Natural killer cell (primary cell): ENCODE measurements at places on chromosomes 16 and 17. TPM values are rescaled to one million over a fixed set of nuclear protein-coding genes. Genes with fewer than 3 reads are reported as not detected.

- DNase-seq, result no peak
Observed at GRCh38 chr17:75945211-75945610, 4.4 kb upstream of the FBF1 start.

GRCh38 chr16:50372611-50373344 lies 4.0 kb upstream of the BRD7 start:
- no peak for DNase-seq

- no peak for DNase-seq
Observed at GRCh38 chr17:53227111-53227510, 595.6 kb upstream of the KIF2B start.

DNA sequence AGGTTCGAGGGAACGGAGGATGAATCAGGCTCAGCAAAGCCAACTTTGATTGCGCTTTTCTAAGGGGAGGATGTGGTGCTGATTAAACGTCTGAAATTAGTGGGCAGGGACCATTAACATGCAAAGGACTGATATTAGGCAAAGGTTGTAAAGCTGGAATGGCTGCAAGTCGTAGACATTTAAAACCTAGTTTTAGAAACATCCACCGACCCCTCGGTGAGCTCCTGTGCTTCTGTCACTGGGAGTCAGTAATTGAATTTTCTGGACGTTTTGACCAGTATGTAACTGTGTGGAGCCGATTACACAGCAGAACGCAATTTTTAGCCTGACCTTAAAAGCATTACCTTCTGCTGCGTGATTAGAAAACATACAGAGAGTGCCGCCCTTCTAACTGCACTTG lies 220.6 kb upstream of the HSBP1 start:
- DNase-seq, result no peak

DNA sequence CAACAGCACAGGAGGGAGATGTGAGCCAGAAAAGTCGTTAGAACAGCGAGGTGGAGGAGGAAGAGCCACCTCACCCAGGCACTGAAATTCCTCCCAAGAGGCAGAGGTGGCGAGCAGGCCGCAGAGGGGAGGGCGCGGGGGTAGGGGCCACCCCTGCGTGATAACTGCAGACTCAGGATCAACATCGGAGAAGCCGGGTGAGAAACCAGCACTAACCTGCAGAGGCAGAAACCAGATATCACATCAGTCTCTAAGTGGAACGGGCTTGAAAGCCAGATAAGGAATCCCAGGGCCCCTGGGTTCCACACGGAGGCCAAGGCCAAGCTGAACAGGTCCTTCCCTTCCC lies 39.4 kb upstream of the ZC3H18 start:
- DNase-seq, result no peak

GRCh38 chr16:67011274-67011673 lies 17.7 kb upstream of the CBFB start:
- no peak for DNase-seq

GRCh38 chr17:27518048-27518447 lies 61.8 kb downstream of the KSR1 start:
- no peak for DNase-seq

- no peak for DNase-seq
Observed at GRCh38 chr17:57666201-57666870, 78.8 kb downstream of the CCDC182 start.

DNA sequence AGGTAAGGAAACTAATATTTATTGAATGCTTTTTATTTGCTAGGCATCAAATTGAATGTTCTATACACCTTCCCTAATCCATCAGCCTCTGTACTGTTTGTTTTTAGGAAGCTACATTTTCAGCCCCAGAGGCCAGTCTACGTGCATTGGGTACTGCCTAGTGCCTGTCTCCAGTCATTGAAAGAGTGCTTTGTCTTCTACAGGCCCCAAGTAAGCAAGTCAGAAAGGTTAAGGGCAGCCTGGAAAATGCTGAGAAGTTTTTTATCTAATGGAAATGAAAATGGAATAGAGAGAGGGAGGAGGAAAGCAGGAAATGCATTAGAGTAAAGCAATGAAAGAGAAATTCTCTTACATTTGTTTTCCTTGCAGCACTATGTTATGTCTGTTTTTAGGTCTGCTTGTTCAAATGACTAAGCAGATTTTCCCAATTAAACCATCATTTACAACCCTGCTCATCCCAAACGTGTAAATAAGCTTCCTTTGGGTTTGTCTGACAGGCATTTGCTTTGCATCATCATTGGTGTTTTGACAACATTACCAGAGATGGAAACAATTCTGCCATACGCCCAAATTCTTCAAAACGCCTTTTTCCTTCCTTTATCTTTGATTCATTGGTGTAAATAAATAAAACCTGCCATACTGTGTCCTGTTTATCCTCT lies 116.0 kb upstream of the GOT2 start:
- no peak for DNase-seq

DNA sequence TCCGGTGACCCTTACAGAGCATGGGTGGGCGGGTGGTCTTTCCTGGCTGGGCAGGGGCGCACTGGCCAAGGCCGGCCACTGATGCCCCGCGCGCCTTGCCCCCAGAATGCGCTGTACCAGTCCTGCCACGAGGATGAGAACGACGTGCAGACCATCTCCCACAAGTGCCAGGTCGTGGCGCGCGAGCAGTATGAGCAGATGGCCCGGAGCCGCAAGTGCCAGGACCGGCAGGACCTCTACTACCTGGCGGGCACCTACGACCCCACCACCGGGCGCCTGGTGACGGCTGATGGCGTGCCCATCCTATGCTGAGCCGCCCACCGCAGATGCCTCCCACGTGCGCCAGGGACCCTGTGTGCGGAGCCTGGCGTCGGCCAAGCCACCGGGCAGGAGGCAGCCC lies 49.1 kb downstream of the ACTG1 start:
- no peak for DNase-seq

- no peak for DNase-seq
Observed at GRCh38 chr16:25413975-25414374, 156.3 kb upstream of the ZKSCAN2 start.

DNA sequence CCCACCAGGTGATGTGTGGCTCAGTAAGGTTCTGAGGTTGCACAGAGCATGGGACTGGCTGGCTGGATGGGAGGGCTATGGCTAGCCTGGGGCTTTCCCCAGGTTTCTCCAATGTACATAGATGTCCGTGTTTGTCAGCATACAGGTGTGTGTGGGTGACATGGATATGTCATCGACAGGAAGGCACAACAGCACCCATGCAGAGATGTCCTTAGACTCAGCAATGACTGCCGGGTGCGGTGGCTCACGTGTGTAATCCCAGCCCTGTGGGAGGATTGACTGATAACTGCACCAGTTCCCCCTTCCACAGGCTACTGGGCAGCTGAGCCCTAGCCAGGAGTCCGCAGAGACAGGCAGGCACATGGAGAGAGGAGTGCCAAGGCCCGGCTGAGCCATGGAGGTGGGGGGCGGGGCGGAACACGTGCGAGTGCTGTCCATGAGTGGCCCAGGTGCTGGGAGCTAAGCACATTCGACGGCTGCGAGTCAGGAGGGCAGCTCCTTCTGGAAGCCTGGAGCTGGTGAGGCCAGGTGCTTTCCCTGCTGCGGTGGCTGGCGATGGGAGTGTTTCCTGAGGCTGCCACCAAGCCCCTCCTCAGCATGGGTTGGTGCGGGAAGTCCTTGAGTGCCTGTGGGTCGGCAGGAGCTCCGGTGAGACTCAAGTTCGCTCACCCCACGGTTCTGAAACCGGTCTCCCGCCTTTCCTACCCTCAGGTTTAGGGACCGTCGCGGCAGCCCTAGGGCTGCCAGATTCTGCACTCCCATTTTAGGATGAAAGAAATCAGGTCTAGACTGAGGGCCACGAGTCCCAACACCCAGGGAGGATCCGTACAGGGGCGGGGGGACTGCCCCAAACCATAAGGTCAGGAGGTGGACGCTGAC lies 858 bp upstream of the ASPSCR1 start:
- DNase-seq, result peak; percentile 59

GRCh38 chr16:67210069-67210937 lies 11.4 kb downstream of the ELMO3 start:
- no peak for DNase-seq

GRCh38 chr17:51120357-51120738 lies 320 bp downstream of the SPAG9 start:
- DNase-seq, result peak; percentile 75

DNA sequence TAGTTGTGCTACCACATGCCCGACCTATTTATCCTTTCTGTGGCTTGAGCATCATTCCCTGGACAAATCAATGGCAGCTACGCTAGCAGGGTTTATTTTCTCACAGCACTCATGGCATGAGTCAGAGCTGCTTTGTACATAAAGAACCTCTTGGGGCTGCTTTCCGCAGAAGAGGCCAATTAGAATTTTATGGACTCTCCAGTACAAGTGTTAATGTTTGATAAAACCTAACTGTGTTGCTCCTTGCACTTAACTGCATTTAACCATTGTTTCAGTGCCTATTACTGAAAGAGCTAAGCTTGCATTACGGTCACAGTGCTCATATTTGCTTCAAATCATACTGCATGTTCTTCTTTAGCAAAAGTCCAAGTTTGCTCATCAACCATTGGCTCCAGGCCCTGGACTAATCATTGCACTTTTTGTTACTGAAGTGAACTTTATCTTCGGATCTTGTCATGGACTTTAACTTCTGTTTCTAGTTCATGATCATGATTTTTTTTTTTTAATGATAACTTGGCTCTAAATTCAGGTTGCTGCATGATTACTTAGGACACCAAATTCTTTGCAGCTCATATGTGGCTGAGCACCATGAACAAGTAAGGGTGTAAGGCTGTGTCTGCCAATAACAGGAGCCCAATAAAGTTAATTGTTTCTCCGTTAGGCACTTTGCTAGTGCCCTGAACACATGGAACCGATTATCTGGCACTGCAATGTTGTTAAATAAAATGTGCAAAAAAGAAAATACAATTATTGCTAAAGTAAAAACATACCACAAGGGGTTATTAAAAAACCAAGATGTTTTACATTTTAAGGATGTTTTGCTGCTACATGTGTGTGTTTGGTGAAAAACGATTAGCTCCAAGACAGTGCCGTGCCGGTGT lies 492.2 kb downstream of the KCNJ2 start:
- DNase-seq, result no peak

DNA sequence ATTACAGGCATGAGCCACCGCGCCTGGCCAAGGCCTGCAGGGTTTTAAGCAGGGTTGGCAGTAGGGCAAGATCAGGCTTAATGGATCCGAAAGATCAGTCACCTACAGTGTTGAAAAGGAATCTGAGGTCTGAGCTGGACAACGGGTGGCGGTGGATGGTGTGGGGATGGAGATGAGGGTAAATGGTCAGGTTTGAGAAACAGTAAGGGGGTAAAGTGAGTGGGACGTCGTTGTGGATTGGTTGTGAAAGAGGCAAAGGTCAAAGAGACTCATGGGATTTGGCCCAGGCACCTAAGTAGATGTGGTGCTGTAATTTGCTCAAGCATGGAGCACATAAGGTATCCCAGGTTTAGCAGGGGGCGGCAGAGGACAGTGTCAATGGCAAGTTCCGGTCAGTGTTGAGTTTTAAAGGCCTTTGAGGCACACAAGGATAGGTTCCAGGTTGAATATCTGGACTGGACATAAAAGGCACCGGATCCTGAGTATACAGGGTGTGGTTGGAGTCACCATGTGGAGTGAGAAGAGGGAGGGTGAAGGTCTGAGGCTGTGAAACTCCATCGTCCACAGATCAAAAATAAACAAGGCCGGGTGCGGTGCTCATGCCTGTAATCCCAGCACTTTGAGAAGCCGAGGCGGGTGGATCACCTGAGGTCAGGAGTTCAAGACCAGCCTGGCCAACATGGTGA lies 1.1 kb upstream of the SLC16A5 start:
- DNase-seq, result no peak

GRCh38 chr17:77749321-77749751 lies 209.2 kb upstream of the TNRC6C start:
- no peak for DNase-seq

- no peak for DNase-seq
Observed at GRCh38 chr17:39486242-39486641, 25.0 kb downstream of the CDK12 start.

DNA sequence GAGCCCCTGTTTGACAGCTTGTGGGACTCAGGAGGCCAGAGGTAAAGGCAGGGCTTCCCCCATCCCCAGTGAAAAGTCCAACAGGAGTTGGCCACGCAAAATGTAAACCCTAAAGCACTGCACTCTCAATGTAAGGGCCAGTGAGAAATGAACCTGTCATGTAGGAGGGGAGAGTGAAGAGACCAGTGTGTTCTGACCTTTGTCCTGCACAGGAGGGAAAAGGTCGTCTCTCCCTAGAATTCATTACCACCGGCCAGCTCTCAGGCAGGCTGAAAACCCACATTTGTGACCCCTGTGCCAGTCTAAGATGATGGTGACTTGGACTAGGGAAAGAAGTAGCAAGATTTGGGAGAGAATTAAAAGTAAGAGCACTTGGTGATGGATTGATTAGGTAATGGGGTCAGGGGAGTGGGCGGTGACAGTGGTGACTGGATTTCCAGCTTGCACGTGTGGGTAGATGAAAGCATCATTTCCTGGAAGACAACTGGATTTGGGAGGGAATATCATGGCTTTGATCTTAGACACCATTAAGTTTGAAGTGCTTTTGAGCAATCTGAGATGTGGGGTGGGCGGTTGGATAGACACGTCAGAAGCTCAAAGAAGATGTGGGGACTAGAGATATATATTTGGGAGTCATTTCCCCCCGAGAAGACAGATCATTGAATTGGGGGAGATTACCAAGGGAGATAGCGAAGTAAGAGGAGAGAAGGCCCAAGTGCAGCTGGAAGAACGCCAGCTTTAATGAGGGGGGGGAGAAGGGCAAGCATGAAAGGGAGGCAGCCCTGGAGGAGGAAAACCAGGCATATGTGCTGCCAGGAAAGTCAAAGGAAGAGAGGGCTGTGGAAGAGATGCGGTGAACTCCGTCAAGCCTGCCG lies 119.5 kb downstream of the NTN1 start:
- no peak for DNase-seq

DNA sequence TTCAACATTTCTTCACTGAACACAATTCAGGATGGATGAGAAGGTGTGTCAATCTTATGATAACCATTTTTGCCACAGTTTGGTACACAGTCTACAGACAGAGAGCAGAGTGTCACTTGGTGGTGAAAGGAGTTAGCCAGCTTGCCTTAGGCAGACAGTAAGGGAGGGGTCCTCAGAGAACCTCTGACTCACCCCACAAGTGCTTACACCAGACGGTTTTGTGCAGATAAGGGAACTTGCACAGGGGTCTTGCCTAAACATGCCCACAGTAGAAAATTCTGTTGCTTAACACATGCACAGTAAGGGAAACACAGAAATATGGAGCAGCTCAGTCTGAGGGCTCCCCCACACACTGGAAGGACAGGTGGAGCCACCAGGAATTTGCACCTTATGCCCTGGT lies 204.5 kb upstream of the CDH8 start:
- DNase-seq, result no peak

GRCh38 chr16:80407265-80407987 lies 133.4 kb upstream of the DYNLRB2 start:
- DNase-seq, result no peak

Gene IL34
- total RNA-seq, result not detected

Gene ZSCAN10
- 0.96 TPM for total RNA-seq

Gene EFNB3
- not detected for total RNA-seq

Gene HAP1
- not detected for total RNA-seq

Gene MYH13
- not detected for total RNA-seq

Gene TBC1D3
- total RNA-seq, result not detected

Gene KRTAP3-1
- total RNA-seq, result not detected

Gene KRTAP4-6
- not detected for total RNA-seq
